ENCODE measurements at places on chromosomes 16 and 17.

DNA sequence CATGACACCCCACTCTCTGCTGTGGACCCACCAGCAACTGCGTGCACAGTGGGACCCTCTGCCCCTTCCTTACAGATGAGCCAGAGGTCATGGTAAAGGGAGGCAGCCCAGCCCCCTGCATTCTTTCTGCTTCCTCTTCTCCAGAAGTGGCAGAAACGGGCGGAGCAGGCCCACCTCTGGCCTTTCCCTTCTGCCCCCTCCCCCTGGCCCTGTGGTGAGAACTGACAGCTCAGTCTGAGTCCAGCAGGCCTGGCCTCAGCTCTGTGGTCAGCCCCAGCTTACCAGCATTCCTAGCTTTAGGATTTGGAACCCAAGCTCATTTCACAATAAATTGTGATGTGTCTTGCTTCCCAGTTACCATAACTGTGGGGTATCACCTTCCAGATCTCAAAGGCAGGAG lies 4.8 kb upstream of the ANKRD11 start:
- DNase-seq, result no peak

- DNase-seq, result no peak
Observed at GRCh38 chr16:14365200-14365851, 264.7 kb downstream of the PARN start.

DNA sequence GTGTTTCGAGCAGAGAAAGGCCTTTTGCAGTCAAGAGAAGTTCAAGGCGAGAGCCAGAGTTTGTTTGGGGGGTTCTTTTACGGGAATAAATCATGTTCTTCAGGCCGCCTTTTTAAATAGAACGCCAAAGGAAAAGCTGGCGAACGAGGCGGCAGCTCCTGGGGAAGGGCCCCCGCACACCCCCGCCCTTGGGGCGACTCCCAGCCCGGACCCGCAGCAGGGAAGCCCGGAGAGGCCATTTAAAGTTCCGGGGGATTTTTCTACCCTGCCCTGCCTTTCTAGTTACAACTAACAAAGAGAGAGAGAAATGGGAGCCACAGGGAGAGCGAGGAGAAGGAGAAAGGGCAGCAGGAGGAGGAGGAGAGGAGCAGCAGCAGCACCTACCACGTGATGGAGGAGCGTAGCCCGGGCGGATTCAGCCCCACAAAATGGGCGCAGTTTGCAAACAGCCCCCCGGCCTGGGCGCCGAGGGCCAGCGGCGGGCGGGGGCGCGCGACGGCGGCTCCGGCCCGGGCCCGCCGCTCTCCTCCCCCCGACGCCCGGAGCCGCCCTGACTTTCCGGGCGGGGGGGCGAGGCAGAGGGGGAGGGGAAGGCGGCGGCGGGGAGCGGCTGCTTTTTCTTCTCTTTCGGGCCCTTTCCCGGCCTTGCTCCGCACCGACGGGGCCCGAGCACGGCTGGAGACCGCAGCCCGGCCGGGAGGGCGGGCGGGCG lies 634 bp downstream of the KANSL1 start:
- peak; percentile 70 for DNase-seq

DNA sequence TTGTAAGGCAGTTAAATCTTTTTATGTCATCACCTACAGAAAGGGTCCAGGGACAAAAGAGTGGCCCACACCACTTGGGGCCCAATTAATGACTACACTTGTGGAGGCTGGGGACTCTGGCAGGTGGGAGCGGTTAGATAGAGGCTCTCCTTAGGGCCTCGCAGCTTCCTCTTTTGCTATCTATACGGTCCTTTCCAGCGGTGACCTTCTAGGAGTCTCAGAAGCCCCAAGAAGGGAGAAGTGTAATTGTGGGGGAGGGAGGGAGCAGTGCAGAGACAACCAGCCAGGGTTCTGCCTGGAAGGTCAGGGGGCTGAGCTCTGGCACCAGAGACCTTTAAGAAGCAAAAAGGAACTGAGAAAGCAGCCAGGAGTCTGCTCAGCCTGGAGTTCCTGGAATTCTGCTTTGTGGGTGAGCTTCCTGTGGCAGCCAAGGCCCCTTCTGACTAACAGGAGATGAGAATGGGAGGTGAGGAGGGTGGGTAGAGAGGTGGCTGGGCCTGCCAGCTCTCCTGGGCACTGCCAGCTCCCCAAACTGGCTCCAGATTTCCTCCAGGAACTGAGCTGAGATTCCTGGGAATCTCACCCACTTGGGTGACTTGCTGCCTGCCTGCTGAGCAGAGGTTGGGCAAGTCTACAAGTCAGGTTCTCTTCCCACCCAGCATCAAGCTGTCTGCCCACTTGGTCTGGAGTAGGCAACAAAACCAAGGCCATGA lies 16.3 kb upstream of the MAP3K14 start:
- DNase-seq, result peak; percentile 35

DNA sequence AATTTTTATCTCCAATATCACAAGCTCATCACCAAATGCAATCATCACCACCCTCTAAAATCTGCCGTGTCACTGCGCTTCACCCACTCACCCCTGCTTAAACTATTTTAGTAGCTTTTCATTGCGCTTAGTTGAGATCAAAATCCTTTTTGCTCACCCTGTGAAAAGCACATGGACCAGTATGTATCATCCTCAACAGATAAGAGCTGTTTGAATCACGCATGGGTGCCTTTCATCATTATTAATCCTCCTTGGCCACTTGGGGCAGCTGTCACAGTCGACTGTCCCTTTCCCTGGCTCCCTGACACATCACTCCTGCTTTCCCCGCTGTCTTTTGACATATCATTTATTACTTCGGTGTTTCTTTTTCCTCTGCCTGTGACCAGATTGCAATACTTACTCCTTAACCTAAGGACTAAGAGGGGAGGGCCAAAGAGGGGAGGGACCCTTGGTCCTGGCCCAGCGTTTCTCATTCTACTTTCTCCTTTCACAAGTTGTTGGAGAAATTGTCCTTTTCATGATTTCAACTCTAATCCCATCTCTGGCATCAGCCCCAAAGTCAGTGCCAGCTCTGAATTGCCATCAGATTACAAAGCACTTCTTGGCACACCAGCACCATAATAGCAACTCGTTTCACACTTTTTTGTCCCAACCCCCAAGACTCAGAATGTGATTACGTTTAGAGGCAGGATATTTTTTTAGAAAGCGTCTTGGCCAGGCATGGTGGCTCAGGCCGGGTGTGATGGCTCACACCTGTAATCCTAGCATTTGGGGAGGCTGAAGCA lies 8.6 kb upstream of the KDM6B start:
- no peak for DNase-seq

DNA sequence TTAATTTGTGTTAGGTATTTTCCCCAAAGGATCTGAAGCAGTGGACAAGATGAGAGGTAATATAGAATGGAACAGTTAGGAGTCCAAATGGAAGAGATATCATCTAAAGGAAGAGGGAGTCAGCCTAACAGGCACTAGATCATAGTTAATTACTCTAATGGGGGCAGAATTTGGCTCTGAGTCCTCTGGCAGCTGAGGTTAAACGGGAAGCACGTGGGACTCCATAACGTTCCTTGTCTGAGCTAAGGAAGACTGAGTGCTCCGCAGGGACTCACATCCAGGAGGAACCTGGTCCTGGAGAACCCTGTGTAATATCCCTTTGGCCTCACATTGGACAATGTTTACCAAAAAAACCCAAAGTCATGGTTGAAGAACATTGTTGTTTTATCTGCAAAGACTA lies 46.6 kb upstream of the TEX2 start:
- DNase-seq, result no peak

- no peak for DNase-seq
Observed at GRCh38 chr16:57150682-57151330, 35.0 kb downstream of the PSME3IP1 start.

DNA sequence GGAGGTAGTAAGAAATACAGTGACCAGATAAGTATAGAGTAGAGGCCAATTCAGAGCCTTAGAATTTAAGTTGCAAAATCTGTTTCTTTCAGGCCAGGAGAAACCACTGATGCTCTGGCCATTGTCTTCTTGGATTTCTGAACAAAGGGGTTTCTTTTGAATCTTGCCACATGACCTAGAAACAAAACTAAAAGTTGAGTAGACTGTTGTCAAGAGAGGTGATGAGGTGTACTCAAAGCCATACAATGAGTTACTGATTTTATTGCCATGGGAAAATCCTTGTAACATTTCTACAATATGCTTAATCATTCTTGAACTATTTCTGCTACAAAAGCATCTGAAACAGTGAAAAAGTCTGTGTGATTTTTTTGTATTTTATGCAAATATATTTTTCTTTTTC lies 881.3 kb downstream of the CDH11 start:
- DNase-seq, result no peak

DNA sequence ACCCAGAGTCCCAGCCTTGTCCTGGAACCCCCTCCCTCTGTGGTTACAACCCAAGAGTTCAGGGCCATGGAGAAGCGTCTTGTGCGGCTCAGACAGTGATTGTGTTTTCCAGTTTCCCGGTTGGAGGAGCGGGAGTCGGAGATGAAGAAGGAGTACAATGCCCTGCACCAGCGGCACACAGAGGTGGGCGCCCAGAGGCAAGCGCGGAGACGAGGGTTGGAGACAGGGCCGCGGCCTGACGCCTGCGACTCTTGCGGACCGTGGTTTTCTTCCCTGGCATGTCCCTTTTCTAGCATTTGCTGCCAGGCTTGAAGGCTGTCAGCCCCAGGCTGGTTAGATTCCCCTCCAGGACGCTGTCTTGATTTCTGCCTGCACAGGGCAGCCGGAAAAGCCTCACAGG lies 23.0 kb downstream of the MAPK8IP3 start:
- no peak for DNase-seq

DNA sequence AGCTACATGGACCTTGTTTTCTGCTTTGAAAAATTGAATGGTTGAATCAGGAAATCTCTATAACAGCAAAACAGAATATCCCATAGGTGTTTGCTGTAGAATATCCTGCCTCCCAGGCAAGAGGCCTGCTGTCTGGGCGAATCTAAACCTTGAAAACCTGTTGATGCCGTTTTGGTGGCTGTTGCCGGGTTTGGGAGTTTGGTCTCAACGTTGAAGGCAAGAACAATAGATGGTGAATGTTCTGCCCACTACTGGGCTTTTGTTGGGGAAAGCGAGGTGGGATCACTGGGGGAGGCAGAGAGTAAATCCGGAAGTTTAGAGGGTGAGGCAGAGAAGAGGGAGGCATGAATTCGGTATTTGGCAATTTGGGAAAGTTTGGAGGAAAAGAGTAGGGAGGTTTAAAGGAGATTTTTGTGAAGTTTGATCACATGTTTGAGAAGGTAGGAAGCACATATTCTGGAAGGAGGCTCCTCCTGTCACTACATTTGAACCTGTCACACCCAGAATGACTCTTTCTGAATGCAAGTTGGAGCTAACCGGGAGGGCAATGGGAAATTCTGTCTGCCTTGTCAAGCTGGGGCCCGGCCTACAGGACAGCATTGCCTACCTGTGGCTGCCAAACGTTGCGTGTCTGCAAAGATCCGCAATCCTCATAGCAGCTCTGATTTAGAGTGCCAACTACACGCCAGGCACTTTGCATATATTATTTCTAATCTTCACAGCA lies 46.5 kb downstream of the GPRC5B start:
- no peak for DNase-seq

GRCh38 chr17:36939052-36939801 lies 2.0 kb downstream of the LHX1 start:
- DNase-seq, result no peak

- peak; percentile 93 for DNase-seq
Observed at GRCh38 chr17:7687072-7687907, at the start of gene TP53. Gene TP53, minus strand, starts transcription at chr17:7687490. Its CDS starts 10,896 bp downstream, at chr17:7676594.

- no peak for DNase-seq
Observed at GRCh38 chr16:88295671-88296436, 86.9 kb upstream of the ZNF469 start.

DNA sequence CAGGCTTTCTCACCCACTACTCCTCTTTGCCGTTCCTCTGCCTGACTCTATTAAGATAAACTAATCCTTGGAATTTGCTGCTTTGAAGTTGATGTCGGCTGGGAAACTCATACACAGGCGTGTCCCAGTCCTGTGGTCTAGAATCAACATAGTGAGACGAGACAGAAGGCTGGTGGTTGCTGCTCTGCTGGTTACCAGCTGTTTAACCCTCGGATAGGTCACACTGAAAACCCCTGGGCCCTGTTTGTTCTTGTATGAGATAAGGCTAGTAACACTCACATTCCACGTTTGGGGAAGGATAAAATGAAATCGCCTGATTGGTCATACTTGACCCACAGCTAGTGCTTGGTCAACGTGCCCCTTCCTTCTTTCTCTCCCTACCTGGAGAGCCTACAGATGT lies 517.0 kb downstream of the CDH13 start:
- DNase-seq, result no peak

DNA sequence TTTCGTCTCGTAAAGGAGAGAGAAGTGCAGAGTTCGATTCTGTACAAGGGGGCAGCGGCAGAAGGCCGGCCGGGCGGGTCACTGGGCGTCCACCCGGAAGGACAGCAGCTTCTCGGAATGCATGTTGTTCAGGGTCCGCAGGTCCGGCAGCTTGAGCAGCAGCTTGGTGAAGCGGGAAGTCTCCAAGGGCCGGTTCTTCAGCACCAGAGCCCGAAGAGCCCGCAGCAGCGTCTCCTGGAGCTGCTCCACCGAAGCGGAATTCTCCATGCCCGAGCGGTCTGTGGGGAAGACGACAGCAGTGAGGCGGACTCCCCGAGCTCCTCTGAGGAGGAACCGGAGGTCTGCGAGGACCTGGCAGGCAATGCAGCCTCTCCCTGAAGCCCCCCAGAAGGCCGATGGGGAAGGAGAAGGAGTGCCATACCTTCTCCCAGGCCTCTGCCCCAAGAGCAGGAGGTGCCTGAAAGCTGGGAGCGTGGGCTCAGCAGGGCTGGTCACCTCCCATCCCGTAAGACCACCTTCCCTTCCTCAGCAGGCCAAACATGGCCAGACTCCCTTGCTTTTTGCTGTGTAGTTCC lies 7.3 kb downstream of the NR1D1 start:
- DNase-seq, result no peak

GRCh38 chr17:19728084-19728495 lies 11.7 kb upstream of the SLC47A2 start:
- no peak for DNase-seq

- no peak for DNase-seq
Observed at GRCh38 chr16:71780521-71781089, 28.0 kb downstream of the AP1G1 start.

DNA sequence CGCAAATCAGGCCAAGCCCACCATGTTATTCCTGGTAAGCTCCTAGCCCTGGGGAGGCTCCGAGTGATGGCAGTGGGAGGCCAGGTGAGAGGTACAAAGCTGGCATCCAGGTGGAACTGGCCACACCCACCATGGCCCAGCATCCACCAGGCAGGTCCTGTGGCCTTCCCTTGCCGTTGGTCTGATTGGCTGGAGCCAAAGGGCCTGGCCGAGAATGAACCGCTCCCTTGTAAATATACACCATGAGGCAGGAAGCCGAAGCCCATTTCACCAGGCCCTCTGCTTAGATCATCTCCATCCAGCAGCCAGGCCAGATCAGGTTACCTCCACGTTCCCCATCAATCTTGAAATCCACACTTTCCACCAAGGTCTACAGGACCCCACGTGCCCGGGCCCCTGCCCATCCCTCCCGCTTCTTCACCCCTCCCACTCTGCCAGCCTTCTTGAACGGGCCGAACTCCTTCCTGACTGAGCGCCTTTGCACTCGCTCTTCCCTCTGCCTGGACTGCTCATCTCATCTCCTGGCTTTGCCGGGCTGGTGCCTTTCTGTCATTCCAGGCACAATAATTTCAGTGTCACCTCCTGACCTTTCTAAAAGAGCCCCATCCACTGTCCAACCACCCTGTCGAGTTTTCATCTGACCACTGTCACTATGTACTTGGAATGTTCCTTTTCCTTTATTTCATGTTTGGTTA lies 5.8 kb downstream of the SOCS1 start:
- peak; percentile 26 for DNase-seq

GRCh38 chr17:28227316-28228108 lies 91.5 kb upstream of the TMEM97 start:
- DNase-seq, result peak; percentile 16

- DNase-seq, result no peak
Observed at GRCh38 chr16:87410530-87410929, 18.4 kb downstream of the MAP1LC3B start.

Data from CD4-positive, alpha-beta T cell treated with Interferon alpha-2 for 1 hour (primary cell).